IPS DF 6.9 (cell line): ENCODE measurements at places on chromosomes 7 and 10.

DNA sequence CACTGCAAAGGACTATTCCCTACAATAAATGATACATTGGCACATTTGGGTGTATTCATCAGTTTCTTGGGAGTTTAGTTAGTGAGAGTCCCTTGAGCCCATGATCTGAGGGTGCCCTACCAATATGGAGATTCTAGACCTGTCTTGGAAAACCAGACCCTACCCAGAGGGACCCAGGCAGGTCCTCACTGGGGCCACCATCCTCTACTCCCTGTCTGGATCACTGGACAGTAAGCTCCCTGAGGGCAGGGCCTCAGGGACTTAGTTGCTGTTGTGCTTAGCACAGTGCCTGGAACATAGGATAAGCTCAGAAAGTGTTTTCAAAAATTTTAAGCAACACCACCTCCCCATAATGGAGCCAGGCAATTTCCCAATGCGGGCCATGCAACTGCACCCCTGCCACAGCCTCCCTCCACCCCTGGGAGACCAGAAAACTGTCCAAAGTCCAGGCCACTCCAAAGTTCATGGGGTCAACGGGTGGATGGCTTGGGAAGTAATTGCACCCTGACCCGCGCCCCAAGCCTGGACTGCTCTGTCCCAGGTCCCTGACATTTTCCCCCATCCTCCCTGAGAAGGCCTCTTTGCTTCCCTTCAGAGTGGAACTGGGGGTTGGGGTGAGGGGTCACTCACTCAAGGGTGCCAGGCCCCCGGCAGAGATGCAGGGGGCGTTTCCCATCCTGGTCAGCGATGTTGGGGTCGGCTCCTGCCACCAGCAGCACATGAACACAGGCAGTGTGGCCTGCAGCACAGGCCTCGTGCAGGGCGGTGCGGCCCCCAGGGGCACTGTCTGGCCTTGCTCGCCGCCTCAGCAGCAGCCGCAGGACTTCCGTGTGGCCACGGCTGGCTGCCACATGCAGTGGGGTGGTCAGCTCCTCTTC lies 1.0 kb downstream of the ASB10 start:
- DNase-seq: no peak
- no peaks in the 10 kb centered on the region for H3K27me3 ChIP-seq
- no peaks in the 10 kb centered on the region for H3K36me3 ChIP-seq

DNA sequence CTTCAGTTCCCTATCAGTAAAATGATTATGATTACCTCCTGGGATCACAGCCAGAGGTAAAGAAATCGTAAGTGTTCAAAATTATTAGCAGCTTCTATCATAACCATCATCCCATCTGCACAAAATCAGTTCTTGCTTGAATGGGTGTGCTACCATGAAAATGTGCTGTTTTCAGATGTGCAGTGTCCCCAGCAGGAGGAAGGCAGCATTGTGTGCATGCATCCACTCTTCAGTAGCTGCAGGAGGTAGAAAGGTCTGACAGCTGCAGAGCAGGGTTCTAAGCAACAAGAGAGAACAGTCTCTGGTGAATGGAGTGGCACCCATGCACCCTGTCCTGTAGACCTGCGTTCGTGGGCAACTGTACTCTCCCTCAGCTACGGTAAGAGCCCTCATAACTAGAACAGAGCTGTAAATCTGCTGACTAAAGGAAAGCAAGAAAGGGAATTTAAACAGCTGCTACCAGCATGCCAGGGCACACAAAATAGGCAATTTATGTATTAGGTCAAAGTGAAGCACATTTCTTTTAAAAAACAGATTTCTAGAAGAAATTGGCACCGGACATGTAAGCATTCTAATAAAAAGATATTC lies 21.2 kb downstream of the VSTM2A start:
- H3K36me3 ChIP-seq: no peaks in the 10 kb centered on the region
- H3K4me3 ChIP-seq: no peak overlapping the region
- H3K27ac ChIP-seq: no peak overlapping the region

DNA sequence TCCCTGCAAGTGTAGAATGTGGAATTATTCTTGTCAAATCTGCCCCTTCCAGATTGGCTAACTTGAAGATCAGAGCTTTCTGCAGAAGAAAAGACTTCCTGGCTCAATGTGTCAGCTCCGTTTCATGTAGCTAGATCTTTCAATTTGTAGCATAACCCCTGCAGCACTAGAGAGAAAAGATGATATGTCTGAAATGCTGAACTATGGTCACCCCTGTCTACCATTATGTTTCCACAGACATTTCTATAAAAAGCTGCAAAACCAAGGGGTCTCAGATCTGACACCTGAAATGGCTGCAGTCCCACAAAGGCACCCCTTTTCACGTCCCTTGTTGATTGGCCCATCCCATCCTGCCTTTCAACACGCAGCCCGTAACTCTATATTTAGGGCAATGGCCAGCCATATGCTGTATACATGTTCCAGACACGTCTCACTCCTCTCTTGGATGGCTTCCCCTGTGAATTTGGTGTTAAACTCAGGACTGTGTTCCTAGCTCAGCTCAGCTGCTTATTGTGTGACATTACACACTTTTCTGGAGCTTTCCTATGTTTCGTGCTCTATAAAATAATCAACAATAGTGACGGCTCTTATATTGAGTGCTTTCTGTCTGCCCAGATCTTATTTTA lies 648.6 kb upstream of the CELF2 start:
- H3K27ac ChIP-seq: no peak overlapping the region
- H3K36me3 ChIP-seq: no peaks in the 10 kb centered on the region
- no peak overlapping the region for H3K4me3 ChIP-seq
- no peaks in the 10 kb centered on the region for H3K4me1 ChIP-seq

DNA sequence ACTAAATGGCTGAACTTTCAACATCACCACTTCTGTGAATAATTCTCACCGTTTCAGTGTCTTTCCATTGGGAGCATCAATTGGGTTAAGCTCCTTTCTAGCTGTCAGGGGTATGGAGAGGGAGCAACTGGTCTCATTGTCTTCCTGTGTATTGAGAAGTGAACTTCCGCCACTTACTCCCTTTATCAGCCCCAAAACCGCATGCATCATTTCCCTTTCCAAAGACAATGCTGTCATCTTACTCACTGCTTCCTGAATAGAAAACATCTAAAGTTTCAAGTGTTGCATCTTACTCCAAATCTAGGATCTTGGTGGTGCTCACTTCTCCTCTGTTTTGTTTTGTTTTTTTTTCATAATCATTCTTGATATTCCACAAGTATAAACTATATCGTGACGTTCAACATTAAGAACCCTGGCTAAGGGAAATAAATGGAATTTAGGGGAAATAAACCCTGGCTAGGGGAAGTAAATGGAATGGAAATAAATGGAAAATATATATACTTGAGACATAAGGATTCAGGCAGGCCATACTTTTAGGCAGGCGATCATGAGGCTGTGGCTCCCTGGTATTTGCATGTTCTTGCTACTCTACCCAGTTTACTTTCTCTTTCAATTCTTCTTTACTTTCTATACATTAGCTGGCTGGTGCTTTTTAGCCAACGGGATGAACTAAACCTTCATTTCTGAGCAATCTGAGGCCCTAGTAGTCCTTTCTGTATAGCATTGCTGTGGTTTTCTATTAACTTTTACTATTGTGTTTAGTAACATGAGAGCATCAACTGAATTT lies 371.9 kb downstream of the BMPER start:
- no peaks in the 10 kb centered on the region for H3K36me3 ChIP-seq
- H3K27me3 ChIP-seq: no peaks in the 10 kb centered on the region
- H3K4me1 ChIP-seq: no peaks in the 10 kb centered on the region
- H3K27ac ChIP-seq: no peak overlapping the region
- no peak for DNase-seq

DNA sequence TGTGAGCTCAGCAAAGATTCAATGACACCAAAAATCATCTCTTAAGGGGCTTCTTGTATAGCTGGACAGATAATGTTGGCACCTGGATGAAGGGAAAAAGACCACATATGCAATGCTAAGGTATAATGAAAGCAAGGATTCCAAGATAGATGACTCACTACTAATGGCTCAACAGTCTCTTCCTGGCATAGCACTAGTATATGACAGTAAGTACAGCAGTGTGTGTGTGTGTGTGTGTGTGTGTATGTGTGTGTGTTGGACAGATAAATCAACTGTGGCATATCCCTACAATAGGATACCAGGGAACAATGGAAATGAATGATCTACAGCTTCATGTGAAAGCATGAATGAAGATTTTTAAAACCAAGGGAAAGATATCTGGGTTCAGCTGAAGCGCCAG lies 257.1 kb downstream of the SFMBT2 start:
- no peaks in the 10 kb centered on the region for H3K4me1 ChIP-seq
- H3K27me3 ChIP-seq: no peaks in the 10 kb centered on the region
- no peaks in the 10 kb centered on the region for H3K36me3 ChIP-seq
- no peak overlapping the region for H3K4me3 ChIP-seq
- no peak overlapping the region for H3K27ac ChIP-seq
- no peak for DNase-seq

DNA sequence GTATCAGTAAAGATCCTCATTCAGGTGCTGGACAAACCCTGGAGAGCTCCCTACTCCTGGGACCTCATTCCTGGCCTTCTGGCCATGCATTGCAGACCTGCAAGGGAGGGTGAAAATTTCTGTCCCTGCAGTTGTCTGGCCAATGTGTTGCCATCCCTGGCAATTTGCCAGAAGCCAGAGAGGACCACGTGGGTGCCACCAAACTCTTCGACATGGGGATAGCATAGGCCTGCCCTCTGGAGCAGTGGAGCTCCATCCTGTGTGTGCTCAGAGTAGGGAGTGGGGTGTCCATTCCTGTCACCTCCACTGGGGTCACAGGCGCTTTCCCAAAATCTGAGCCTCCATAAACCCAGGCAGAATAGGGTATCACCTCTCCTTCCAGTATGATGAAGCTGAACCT lies 31.2 kb downstream of the DMBT1 start:
- no peaks in the 10 kb centered on the region for H3K36me3 ChIP-seq
- H3K27ac ChIP-seq: no peak overlapping the region
- no peak overlapping the region for H3K4me3 ChIP-seq
- no peaks in the 10 kb centered on the region for H3K4me1 ChIP-seq

DNA sequence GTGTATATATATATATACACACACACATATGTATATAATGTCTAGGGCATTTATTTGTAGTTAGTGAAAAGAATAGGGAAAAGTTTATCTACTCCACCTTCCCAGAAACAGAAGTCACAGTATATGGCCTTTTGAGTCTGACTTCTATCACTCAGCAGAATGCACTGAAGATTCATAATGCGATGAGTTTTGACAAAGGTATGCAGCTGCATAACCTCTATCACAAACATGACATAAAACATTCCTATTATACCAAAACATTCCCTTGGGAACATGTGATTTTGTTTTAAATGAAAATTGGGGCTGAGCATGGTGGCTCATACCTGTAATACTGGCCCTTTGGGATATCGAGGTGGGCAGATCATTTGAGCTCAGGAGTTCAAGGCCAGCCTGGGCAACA lies 137.3 kb upstream of the EEPD1 start:
- no peaks in the 10 kb centered on the region for H3K27me3 ChIP-seq
- no peaks in the 10 kb centered on the region for H3K36me3 ChIP-seq
- no peaks in the 10 kb centered on the region for H3K4me1 ChIP-seq
- H3K27ac ChIP-seq: no peak overlapping the region

GRCh38 chr10:59323036-59323459 lies 39.3 kb downstream of the FAM13C start:
- H3K4me1 ChIP-seq: no peaks in the 10 kb centered on the region
- no peak overlapping the region for H3K27ac ChIP-seq
- DNase-seq: no peak
- no peak overlapping the region for H3K4me3 ChIP-seq

DNA sequence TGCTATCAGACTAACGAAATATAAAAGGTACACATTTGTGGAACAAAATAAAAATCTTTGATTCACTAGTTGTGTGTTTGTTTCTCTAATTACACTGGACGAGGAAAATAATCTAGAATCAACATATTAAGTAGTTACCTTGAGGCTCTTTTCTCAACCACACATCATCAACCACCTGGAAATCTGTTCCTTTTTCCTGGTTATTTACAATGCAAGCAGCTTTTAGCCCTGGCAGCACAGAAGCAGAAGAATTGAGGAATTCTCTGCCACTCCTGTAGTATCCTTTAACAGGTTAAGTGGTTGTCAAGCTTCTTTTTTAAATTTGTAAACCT lies 23.7 kb downstream of the NUP42 start:
- no peak for DNase-seq
- no peak overlapping the region for H3K4me3 ChIP-seq
- H3K27me3 ChIP-seq: no peaks in the 10 kb centered on the region

DNA sequence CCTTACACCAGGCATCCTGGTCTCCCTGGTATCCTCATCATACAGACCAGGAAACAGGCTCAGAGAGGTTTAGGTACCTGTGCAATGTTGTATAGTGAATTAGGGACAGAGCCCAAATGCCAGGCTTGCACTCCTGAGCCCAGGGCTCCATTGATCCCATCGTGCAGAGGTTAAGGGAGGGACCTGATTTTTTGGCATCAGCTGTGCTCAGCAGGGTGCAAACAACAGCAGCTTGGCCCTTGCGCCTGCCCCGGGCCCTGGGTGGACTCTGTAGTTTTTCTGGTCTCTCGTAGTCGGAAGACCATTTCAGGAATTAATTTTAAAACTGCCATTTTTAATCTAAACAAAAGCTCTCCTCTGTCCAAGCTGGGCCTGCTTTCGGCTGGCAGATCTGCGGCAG lies 79.2 kb downstream of the COL26A1 start:
- no peaks in the 10 kb centered on the region for H3K27me3 ChIP-seq
- H3K4me3 ChIP-seq: no peak overlapping the region
- H3K4me1 ChIP-seq: peaks cover 3% of the 10 kb centered on the region; the same call in 1 of the 2 replicates
- no peak for DNase-seq
- H3K36me3 ChIP-seq: no peaks in the 10 kb centered on the region

GRCh38 chr10:11425296-11425610 lies 186.2 kb downstream of the USP6NL start:
- no peak overlapping the region for H3K27ac ChIP-seq
- no peak for DNase-seq
- no peak overlapping the region for H3K4me3 ChIP-seq
- no peaks in the 10 kb centered on the region for H3K4me1 ChIP-seq
- H3K36me3 ChIP-seq: no peaks in the 10 kb centered on the region

GRCh38 chr7:70374772-70375533 lies 757.0 kb upstream of the GALNT17 start:
- H3K4me1 ChIP-seq: no peaks in the 10 kb centered on the region
- no peak overlapping the region for H3K27ac ChIP-seq
- no peak overlapping the region for H3K4me3 ChIP-seq
- DNase-seq: no peak
- H3K36me3 ChIP-seq: no peaks in the 10 kb centered on the region

DNA sequence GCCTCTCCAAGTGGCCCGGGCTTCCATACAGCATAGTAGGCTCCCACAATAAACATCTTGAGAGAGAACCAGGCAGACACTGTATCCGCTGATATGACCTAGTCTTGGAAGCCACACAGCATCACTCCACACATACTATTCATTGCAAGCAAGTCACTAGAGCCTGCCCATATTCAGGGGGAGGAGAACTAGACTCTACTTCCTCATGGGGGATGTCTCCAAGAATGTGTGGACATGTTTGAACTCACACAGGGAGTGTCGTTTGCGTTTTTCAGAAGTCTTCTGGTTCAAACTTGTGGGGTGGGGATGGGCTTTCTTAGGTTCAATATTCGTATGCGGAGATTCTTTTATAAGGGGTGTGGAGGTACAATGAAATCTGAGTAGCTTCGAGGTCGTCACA lies 232.6 kb upstream of the HABP2 start:
- H3K4me3 ChIP-seq: no peak overlapping the region
- DNase-seq: no peak
- no peaks in the 10 kb centered on the region for H3K27me3 ChIP-seq
- no peak overlapping the region for H3K27ac ChIP-seq

- H3K4me1 ChIP-seq: no peaks in the 10 kb centered on the region
- no peaks in the 10 kb centered on the region for H3K36me3 ChIP-seq
- DNase-seq: no peak
- no peak overlapping the region for H3K27ac ChIP-seq
Measured at GRCh38 chr10:30987463-30987862, 44.2 kb downstream of the ZNF438 start.

- no peaks in the 10 kb centered on the region for H3K27me3 ChIP-seq
- no peak overlapping the region for H3K4me3 ChIP-seq
- no peak for DNase-seq
- H3K36me3 ChIP-seq: no peaks in the 10 kb centered on the region; the same call in 1 of the 2 replicates
Measured at GRCh38 chr10:119101366-119102098, 2.4 kb upstream of the DENND10 start.
